Lower lobe of right lung (tissue), 2 donors: ENCODE measurements at places on chromosomes 7 and 10.

GRCh38 chr7:54705436-54705835 lies 53.6 kb downstream of the SEC61G start:
- DNase-seq, result no peak

DNA sequence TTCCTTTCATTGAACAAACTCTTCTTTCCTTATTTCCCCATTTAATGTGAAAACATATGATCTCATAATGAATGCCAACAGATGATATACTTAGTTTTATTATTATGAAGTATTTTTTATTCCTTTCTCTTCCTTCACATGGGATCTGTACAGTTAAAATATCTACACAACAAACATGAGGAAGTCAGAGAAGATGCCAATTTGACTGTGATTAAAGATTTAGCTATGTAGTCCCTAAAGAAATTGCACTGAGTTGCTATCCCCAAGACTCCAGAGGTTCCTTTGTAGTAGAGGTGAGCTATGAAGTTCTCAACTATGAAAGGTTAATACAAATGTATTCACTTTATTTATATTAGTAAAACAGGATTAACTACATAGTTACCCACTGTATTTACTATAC lies 60.6 kb upstream of the LRRN3 start:
- DNase-seq, result no peak

DNA sequence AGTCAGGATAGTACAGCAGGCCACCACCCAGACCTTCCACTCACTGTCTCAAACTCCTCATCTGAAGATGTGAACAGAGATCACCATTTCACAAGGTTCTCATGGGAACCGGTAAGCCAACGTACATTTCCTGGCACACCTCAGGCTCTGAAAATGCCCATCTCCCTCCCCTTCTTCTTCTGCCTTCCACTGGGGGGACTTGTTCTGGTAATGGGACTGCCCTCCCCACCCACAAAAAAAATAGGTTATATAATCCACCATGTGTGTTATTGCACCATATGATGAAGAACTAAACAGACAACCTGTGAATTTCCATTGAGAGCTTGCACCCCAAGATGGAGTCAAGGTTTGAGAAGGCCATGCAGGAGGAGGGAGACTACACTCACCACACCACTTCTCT lies 42.1 kb upstream of the IKZF1 start:
- no peak for DNase-seq

- DNase-seq, result no peak
These were observed 42.2 kb upstream of the TCF7L2 start for GRCh38 chr10:112907893-112908292.

DNA sequence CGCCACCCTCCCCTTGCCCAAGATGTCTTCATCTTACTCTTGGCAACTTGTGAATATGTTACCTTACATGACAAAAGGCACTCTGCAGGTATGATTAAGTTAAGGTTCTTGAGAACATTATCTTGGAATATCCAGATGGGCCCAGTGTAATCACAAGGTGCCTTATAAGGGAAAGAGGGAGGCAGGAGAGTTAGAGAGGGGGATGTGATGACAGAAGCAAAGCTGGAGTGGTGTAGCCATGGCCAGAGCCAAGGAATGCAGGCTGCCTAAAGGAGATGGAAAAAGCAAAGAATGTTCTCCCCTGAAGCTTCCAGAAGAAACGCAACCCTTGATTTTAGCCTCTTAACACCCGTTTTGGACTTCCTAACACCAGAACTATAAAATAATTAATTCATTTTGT lies 318.0 kb downstream of the C7orf25 start:
- DNase-seq, result no peak

GRCh38 chr7:131329176-131329570 lies 1.5 kb downstream of the MKLN1 start:
- no peak for DNase-seq

DNA sequence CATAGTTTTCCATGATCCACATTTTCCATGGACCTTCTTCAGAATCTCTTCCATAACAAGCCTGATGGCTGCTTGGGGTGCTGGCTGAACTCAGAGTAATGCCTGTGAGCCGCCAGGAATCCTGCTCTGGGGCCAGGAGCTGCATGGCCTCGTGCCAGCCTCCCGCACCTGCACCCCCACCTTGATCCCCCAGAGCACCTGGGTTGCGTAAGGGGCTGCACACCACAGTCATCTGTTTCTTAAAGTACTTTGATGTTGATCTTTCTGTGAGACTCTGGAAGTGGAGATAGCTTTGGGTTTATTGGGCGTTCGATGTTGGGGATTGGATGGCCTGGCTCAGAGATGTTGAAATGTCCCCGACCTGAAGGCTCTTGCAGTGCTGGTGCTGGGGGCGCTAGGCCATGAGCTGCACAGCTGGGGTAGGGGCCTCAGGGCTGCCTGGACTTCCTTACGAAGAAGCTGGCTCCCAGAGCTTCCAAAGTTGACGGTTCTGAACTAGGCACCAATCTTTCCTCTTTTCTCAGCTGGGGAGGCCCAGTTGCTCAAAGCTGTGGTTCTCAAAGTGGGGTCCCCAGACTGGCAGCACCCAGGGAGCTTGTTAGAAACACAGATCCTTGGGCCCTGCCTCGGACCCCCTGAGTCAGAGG lies 534.0 kb downstream of the DNAJB6 start:
- no peak for DNase-seq

GRCh38 chr7:109996927-109997326 lies 1094.0 kb upstream of the LRRN3 start:
- DNase-seq, result no peak

DNA sequence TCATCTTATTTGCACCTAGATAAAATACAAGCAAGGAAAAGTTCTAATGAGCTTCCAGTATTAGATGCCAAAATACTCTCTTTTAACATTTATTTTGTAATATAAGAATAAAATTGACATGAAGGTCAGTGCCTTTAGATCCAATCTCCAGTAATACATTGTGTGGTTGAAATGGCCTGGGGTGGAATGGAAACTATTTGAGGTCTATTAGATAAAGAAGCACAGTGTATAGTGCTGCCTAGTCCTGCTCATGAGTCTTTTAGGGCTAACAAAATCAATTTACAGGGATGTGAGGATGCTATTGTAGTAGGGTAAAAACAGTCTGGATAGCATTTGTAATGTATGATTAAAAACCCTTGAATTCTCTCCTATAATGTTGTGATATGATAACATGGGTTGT lies 84.5 kb upstream of the ETV1 start:
- no peak for DNase-seq

DNA sequence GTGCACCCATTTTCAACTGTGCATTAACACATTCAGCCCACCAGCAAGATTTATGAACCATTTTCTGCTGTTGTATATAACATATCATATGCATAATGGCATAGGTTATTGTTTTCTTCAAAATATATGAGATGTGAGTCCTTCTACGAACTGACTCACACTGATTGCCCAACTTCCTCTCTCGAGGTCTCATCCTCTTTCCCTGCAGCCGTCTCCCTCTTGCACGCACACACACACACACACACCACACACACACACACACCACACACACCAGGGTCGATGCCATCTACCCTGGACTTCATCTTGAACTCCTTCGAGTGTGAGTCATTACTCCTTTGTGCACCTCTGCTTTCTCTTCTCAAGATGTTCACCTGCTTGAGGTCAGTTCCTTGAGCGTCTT lies 36.7 kb downstream of the EGFR start:
- no peak for DNase-seq

GRCh38 chr7:131196803-131197202 lies 130.9 kb upstream of the MKLN1 start:
- no peak for DNase-seq

GRCh38 chr10:12637649-12638048 lies 288.3 kb downstream of the CAMK1D start:
- no peak for DNase-seq

DNA sequence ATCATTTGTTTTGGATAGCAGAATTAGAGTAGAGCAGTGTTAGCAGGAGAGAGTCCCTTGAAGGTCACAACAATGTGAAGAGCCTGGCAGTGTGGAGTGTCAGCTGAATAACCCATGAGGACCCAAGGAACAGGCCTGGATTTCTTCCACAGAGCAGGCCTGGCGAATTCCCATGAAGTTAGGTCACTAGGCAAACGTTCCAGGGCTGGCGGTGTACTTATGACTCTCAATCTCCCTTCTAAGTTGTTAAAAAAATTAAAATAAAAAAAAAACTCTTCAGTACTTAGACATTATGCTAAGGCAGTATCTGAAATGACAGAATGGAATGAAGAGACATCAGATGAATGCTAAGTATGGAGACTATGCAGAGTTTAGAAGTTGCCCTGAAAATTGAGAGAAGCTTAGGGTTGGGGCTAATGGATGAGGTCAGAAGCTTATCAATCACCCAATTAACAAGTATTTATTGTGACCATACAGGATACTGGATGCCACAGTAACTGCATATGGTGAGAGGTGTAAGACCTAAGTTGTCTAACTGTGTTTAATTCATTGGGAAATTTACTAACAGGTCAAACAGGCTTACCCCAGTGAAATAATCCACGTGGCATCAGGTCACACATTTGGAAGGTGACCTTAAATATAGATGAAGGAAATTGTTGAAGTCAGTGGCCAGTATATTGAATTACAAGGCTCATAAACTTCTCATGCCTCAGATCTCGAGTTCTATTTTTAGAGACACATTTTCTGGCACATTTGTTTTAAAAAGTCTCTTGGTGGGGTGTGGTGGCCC lies 126.2 kb upstream of the NRP1 start:
- DNase-seq, result peak; percentile 49

GRCh38 chr7:148104136-148104716 lies 486.3 kb upstream of the C7orf33 start:
- DNase-seq, result no peak
